ENCODE measurements at places on chromosomes 11 and 22.

- no peak for DNase-seq
These were observed 28.7 kb upstream of the YWHAH start for GRCh38 chr22:31915586-31915985.

DNA sequence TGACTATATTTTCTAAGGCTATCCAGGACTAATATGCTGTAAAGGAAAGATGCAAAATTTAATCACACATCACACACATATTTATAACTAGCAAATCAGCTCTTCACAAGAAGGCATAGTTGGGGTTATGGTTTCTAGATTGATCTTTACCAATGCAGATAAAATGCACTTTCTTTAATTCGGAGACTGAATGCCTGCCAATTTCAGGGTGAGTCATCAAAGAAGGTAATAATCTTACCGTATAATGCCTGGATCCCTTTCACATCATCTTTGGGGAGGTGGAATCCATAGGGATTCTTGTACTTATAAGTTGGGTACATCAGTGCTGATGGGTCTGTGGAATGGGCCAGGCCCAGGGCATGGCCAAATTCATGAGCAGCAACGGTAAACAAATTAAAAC lies 16.4 kb downstream of the MMP20 start:
- no peak for DNase-seq

- DNase-seq, result no peak
These were observed 231.6 kb upstream of the TBCEL start for GRCh38 chr11:120792306-120792705.

DNA sequence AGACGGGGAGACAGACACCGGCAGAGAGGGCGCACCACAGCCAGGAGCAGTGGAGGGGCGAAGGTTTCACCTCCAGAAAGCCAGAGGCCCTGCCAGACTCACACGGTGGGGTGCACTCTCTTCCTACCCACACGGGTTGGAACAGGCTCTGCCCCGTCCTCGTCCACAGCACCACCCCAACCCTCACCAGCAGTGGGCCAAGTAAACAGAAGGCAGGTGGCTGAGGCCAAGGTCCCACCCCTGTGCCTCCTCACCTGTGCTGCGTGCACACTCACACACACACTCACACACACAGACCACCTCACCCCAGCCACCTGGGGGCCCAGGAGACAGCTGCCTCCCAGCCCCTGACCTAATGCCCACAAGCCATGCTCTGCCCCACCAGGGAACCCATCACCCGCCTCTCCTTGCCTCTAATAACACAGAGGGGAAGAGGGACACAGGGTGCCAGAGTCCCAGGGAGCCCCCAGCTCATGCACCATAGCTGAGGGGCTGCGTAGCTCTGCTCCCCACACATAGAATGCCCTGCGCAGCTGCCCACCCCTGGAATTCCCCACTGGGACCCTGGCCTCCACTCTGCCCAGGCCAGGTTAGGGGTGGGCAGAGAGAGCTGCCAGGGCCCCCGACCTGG lies 3.1 kb downstream of the CYB5R3 start:
- DNase-seq, result no peak

- DNase-seq, result no peak
These were observed 1074.9 kb downstream of the FAM181B start for GRCh38 chr11:81658722-81659121.

DNA sequence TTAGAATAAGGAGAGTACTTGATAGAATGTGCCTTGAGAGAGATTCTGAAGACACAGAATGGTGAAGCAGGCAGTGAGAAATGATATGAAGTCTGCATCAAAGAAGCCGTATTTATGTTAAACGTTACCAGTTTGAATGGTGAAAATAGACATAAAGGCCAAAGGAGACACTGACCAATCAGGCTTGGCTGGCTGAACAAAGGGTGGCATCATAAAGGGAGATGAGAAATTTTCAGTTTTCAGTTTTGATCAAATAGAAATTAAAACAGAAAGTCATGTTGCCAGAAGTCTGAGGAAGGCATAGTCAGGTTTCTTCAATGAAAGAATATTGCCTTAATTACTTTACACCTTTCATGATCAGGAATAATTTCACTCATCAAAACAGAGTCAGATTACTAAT lies 6.6 kb downstream of the OR51F1 start:
- no peak for DNase-seq

DNA sequence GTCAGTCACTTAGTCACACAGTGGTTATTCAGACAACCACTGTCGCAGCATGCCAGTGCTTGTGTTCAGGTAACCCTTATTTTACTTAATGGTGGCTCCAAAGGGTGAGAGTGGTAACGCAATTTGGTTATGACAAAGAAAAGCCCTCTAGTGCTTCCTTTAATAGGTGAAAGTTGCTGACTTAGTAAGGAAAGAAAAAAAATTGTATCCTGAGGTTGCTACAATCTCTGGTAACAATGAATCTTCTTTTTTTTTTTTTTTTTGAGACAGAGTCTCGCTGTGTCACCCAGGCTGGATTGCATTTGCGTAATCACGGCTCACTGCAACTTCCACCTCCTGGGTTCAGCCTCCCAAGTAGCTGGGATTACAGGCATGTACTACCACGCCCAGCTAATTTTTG lies 64.5 kb downstream of the C11orf91 start:
- DNase-seq, result no peak

DNA sequence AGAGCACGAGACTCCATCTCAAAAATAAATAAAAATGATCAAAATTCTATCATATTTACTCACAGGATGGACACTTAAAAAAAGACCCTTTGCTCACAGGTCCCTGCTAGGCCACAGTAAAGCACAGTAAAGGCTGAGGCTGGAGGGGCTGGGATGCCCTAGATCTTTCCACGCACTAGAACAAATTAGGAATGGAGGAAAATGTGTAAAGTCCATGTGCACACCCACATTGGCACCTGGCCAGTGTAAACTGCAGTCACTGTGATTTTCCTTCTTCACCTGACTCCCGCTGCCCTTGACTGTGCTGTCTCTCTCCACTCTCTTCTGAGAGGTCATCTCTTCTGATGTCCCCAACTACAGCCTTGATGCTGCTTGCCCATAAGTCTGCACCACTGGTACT lies 195.5 kb downstream of the EFCAB6 start:
- no peak for DNase-seq

DNA sequence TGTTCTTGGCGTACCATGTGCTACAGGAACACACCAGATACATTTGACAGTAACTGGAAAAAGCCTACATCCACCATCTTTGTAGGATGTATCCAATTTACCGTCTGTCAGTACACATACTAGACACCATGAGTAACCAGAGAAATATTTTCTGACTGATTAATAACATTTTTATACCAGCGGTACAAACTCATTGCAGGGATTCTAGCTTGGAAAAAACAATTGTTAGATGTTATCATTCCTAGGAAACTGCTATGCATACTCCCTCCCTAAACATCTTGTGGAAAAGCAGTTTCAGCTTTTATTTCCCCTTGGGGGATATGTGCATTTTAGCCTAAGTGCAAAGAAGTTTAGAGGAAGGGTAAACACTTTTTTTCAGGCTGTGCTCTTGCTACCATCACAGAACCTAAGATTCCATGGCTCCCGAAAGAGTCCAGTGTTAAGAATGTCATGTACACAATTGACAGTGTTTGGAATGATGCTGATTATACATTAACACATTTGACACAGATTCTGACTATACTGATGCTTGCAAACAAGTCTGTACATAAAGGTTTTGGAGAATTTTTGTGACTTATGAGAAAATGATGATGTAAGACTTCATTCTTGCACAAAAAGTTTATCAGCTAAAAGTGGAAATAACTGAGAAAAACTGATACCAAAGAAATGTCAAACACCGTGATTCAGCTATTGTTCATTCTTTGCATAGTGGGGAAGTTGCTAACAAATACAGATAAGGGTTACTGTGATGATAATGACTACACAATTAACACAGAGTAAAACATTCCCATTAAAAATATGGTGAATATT lies 23.7 kb downstream of the NCF4 start:
- no peak for DNase-seq

DNA sequence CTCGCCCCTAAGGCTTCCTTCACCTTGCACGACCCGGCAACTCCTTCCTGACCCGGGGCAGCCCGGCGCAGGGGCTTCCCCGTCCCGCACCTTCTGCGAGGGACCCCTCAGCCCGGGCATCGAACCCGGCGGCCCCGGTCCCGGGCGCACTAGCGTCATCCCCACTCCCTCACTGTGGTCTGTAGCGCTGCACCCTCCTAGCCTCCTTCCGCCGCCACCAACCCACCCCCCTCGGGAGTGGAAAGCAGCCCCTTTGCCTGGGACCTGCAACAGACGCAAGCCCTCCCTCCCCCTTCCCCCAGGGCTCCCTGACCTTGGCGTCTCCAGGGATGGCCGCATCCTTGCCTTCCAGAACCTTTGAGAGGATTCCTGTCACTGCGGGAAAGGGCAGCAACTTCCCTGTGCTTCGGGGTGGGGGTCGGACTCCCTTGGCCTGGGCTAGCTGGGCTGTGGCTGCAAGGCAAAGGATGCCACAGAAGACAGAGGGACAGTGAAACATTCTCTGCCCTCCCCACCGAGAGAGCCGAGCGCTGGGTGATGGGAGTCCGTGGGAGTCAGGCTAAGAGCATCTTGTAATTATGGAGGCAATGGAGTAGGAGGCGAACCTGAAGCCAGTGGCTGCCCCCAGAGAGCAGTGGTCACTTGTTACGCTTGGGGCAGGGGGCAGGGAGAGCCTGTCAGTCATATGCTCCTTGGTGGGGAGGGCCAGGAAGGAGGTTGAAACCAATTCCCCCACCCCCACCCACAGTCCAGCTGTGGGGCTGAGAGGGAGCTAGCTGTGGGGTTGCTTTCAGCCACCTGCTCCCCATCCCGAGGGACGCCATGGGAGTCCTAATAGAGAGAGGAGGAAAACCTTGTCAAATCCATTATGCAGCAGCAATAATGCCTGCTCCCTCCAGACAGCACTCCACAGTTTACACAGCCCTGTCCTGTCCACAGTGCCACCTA lies 920 bp downstream of the TMEM132A start:
- no peak for DNase-seq

DNA sequence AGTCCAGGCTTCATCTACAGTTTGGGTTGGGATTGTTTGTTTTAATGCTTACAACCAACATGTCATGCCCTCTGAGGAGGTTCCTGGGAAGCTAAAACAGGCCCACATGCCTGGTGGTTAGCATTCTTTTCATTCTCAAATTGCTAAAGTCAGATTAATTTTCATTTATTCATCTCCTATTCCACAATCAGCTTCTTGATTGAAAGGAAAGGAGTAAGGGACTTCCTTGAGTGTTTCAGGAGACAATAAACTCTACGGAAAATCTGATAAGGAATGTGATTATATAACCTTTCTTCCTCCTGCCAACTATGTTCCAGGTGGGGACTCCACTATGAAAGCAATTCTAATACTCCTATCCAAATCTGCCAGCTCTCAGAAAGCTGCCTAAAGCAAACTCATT lies 30.8 kb downstream of the MRTFA start:
- no peak for DNase-seq

- no peak for DNase-seq
These were observed 49.2 kb downstream of the RPL27A start for GRCh38 chr11:8731647-8732323.

- DNase-seq, result no peak
These were observed 16.5 kb upstream of the WT1 start for GRCh38 chr11:32451808-32452207.

DNA sequence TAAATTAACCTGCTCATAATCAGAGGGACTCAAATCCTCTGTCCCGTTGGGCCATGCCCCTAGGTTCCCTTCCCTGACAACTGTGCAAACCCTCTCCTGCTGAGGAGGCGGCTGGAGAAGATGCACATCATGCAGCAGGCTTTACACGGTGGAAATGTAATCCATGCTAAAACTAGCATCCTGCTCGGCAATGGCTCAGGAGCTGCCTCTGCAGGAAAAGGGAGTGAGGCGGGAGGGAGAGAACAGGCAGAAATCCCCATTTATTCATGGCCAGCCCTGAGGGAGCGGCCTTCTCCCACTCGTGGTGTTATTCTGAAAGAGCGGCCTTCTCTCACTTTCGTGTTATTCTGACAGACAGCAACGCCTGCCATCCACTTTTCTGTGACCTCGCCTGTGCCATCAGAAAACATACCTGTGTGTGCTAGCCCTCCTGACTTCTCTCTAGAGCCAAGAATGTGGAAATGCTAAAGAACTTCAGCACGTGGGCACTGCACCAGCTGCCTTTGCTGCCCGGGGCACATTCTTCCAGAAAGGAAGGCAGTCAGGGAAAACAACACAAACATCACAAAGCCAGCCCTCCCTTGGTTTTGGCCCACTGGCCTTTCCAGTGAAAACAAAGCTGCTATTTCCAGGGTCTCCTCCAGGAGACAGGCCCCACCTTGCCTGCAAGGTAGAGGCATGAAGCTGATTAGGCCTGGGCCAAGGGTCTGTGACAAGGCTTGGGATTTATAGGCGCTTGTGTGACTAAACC lies 62.9 kb upstream of the BID start:
- DNase-seq, result no peak

DNA sequence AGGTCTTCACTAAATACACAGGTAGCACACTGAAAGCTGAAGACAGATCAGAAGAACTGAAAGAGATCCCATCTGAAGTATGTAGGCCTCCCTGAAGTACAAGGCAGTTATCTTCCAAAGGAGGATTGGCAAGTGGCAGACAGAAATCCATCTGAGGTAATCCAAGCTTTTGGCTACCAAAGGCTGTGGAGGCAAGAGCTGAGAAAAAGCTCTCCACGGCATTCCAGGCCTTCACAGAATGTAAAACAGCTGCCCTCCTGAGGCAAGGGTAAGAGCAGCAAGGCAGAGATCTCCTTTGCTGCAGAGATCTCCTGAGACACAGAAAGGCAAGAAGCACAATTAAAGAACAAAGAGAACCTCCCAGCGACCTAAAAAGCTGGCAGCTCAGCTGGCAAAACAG lies 19.1 kb downstream of the PIK3C2A start:
- DNase-seq, result no peak

- DNase-seq, result no peak
These were observed 232.7 kb downstream of the CTTN start for GRCh38 chr11:70630816-70631623.

GRCh38 chr22:40482391-40482790 lies 112.0 kb downstream of the SGSM3 start:
- no peak for DNase-seq

GRCh38 chr11:75271730-75272129 lies 31.2 kb downstream of the TPBGL start:
- no peak for DNase-seq

DNA sequence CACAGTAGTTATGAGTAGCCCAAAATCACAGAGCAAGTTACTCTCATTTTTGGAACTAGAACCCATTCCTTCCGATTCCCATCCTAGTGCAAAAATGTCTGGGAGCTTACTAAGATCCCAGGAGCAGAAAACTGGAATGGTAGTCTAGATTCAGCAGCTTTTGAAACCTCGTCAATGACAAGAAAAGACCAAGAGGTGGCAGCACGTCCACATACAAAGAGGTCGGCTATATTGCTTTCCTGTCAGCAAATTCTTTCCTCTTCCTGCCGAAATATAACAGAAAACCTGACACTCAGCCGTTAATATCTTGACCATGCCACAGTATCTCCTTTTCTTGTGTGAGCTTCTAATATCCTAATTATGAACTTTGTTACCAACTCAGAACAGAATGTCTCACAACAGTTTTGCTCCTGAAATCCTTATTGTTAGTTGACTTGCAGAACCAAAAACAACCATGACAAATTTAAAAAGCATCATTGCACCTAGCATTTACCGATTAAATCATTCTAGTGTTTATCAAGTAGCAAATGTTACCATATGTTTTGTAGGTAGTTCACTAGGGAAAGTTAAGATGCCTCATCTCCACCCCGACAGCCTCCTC lies 92.8 kb upstream of the OR9G4 start:
- DNase-seq, result no peak

GRCh38 chr11:89498845-89499448 lies 7.8 kb upstream of the NOX4 start:
- peak; percentile 5 for DNase-seq

GRCh38 chr11:60984149-60984548 lies 12.7 kb downstream of the CD6 start:
- no peak for DNase-seq
